HS-27A (cell line): ENCODE measurements at places on chromosomes 5 and 9.

GRCh38 chr9:133512253-133513213, 12.2 kb downstream of the MYMK start:
- DNase-seq, result no peak

- no peak for DNase-seq
These were observed 85.2 kb downstream of the SPRY4 start for GRCh38 chr5:142239394-142240159.

DNA sequence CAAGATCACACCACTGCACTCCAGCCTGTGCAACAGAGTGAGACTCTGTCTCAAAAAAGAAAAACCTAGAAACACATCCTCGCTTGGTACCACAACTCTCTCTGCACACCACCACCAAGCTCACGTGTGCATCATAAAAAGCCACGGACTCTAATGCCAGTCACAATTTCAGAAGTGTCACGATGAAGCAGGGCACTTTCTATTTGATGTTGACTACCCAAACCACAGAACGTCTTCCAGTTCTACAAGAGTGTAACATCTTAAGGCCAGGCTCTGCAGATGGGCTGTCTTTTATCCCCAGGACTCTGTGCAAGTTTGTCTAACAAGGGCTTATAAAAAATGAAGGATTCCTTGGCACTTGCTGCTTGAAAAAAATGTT, 22.9 kb downstream of the GFPT2 start:
- DNase-seq, result no peak

- no peak for DNase-seq
These were observed 159.5 kb upstream of the IL12B start for GRCh38 chr5:159489779-159490178.

DNA sequence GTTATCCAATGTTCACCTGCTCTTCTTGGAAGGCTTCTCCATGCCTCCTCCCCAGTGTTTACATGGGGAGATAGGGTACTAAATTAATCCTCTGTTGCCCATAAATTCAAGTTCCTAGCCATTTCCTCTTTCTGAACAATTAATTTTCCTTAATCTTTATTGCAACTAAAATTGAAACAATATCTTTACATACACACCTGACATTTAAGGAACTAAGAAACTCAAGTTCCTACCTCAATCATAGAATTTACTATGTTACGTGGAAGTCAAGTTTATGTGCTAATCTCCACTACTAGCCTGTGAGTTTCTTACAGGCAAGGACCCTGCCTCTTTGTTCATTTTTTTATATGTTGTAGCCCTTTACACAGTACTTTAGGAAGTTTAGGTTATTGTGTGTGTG, 10.1 kb upstream of the ADRB2 start:
- no peak for DNase-seq

DNA sequence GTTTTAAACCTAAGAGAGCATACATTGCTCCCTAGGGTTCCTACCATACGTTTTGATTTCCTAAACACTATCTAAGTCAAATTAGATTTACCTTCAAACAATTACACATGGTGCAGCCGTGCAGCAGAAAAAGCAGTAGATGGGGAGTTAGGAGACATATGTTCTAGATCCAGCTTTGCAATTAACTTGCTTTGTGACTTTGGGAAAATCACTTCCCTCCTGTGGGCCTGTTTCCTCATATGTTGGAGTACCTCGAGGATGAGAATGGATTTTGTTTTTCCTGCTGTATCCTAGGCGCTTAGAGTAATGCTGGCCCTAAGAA, 711 bp downstream of the MRPL50 start:
- no peak for DNase-seq

DNA sequence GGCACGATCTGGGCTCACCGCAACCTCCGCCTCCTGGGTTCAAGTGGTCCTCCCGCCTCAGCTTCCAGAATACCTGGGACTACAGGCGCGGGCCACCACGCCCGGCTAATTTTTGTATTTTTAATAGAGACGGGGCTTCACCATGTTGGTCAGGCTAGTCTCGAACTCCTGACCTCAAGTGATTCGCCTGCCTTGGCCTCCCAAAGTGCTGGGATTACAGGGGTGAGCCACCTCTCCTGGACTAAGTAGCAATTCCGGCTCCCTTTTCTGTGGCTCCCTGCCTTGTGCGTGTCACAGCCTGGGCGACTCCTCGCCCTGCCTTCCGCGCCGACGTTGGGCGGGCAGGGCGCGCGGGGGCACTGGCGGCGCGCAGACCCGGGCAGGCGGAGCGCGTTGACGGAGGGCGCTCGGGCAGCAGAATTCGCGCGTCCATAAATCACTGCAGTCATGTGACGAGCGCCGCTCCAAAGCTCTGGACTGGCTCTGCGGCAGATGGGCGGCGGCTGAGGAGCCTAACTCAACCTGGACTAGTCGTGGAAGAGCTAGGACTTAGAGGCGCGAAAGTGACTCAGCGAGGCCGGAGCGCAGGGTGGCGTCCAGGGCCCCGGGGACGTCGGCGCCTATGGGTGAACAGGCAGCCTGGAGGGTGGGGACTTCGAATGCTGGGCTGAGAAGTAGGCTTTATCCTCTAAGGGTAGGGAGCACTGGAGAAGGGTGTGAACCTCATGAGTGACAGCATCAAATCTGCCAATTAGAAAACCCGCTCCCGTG, 1.4 kb upstream of the CIZ1 start:
- no peak for DNase-seq

DNA sequence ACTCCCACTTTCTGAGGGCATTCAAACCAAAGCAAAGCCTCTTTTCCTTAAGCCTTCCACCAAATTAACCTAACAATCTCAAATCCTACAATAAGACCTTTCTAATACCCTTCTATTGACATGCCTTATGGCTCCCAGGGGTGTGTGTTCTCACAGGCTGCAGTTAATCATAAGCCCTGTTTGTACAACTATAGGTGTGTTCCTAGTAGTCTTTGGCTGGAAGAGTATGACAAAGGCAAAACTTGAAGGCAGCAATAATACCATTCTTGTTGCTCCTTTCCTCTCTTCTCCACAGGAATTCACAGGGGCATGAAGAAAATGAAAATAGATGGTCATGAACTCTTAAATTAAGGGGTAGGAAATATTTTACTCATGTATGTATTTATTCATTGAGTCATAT, 10.9 kb upstream of the FBXO38 start:
- DNase-seq, result no peak

DNA sequence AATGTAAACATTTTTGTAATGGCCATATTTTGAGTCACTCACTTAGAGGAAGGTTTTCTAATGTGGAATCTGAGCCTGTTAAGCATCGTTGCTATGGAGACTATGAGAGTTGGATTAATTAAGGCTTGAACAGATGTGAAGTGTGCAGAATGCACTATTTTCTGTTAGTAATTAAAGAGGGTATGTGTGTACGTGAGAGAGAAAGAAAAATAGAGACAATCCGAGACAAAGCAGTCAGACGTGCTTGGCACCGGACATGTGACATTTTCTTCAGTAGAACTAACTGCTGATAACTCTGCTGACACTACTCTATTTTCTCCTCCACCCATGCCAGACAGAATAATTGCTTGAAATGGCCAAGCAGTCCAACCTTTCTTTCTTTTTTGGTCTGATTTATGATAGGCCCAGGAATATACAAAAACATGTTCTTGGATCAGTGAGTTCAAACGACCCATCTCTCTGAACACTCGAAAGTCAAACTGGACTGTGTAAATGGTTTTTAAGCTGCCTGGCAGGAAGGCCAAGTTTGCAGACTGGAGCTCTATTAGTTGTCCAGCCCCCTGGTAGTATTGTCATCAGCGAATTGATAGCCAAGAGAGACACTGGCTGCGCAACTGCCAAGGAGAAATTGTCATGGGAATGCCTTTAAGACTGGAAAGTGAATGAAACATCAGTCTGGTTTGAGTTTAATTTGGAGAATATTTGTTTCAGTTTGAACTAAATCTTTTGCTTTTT, 322.1 kb downstream of the ARHGEF28 start:
- DNase-seq, result no peak

GRCh38 chr5:45609661-45610060, 86.5 kb downstream of the HCN1 start:
- DNase-seq, result no peak
